ENCODE measurements at places on chromosomes 4 and X.

- DNase-seq, result no peak
Measured at GRCh38 chrX:110444996-110445395, 86.3 kb downstream of the RTL9 start.

- no peak for DNase-seq
Measured at GRCh38 chr4:143118663-143119062, 66.1 kb upstream of the USP38 start.

- DNase-seq, result no peak
Measured at GRCh38 chr4:40241026-40241425, 44.2 kb downstream of the RHOH start.

- no peak for DNase-seq
Measured at GRCh38 chr4:158656439-158656838, 15.2 kb downstream of the C4orf46 start.

GRCh38 chr4:114905017-114905416, 208.4 kb downstream of the NDST4 start:
- no peak for DNase-seq

- DNase-seq, result no peak
Measured at GRCh38 chr4:110869862-110870572, 247.1 kb upstream of the PITX2 start.

DNA sequence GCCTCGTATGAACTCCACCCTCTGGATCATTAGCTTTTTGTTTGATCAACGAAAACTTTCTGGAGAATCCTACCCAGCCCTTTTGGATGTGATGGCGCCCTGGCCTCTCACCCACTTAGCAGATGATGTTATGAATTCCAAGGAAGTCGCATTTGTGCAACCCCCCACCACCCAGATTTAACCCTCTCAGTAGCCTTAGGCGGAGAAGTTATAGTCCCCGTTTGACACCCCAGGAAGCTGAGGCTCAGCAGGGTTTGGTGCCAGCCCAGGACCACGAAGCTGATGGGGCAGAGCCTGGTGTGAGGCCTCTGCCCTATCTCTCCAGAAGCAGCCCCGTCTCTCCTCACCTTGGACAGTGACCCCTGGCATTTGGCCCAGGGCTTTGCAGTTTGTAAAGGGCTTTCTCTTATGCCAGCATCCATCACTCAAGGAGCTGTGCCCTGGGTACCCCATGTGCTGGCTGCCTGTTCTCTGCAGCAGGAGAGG, 1.0 kb downstream of the WFS1 start:
- no peak for DNase-seq

DNA sequence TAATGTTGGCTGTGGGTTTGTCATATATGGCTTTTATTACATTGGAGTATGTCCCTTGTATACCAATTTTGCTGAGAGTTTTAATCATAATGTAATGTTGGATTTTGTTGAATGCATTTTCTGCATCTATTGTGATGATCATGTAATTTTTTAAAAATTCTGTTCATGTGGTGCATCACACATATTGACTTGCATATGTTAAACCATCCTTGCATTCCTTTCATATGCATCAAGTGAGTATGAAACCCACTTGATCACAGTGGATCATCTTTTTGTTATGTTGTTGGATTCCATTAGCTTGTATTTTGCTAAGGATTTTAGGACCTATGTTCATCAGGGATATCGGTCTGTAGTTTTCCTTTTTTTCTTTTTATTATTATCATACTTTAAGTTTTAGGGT, 12.1 kb downstream of the HEPH start:
- no peak for DNase-seq

DNA sequence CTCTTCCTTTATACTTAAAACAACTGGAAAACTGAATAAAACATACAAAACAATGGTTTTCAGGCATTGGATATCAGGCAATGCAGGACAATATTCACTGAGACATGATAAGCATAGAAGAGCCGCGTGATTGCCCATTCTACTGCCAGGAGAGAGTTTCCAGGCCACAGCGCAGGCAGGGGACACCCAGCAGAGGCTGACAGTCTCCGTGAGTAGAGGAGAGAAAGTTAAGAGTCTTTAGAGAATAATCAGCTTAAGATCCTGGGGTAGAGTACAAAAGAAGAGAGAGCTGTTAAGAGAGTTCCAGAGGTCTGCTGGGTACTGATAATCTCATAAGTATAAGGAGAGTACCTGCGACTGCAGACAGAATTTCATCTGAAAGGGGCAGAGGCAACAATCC, 18.4 kb upstream of the FRAS1 start:
- DNase-seq, result no peak

- no peak for DNase-seq
Measured at GRCh38 chrX:125954236-125954635, 211.9 kb downstream of the DCAF12L2 start.

- DNase-seq, result no peak
Measured at GRCh38 chr4:185384930-185385331, 10.8 kb downstream of the LRP2BP start.

DNA sequence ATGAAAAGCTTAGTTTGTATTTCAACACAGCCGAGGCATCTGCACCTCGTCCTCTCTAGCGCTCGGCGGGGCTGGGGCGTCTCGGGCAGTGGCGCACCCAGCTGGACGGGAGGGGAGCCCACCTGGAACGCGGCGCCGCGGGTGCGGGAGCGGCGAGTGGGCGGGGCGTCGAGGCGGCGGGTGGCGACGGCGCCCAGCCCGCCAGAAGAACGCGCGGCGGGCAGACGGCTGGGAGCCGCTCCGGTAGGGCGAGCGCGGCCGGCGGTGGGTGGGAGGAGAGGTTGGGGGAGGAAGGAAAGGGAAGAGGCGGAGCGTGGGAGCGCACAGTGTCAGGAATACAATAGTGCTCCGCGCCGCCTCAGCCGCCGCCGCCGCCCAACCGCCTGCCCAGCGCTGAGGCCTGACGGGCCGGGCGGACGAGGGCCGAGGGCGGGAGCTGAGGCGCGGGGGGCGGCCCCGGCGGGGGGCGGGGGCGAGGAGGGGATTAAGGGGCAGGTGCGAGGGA, at the start of gene JADE3:
Gene JADE3 (plus strand): TSS at position 324 of the 505 bp plus-strand sequence. CDS start 72,474 bp downstream, outside the sequence.
- DNase-seq, result no peak

- no peak for DNase-seq
Measured at GRCh38 chr4:13371048-13371447, 113.1 kb downstream of the RAB28 start.

DNA sequence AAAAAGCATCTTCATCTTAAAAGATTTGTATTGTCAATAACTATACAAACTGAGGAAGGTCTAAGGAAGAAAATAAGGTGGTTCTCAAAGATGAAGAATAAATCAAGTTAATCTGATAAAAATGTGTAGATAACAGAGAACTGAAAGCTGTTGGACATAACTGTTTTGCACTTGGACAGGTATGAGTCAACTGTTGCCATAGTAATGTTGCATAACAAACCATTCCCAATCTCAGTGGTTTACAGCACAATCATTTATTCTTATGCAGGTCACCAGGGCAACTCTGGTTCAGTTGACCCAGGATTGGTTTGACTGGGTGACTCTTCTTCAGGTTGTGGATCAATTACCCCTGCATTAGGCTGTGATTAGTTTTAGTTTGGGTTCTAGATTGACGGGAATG, 2197.7 kb downstream of the ARAP2 start:
- DNase-seq, result no peak

DNA sequence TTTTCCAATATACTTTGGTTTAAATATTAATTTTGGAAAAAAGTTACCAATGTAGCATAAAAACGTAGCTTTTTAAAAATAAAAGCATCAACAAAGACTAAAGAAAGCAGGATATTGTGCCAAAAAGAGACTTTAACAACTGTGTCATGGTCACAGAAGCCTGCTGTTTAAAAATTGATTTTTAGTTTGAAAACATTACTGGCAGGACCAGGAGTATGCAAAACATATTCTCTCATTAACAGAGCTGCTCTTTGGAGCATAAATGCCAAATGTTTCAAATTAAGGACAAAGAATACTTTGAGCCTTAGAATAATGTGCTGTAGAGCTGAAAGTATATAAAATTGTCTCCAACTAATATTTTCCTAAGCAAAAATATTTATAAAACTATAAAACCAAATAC, 279.0 kb downstream of the ARAP2 start:
- DNase-seq, result no peak

GRCh38 chrX:44068043-44068442, 94.9 kb upstream of the NDP start:
- no peak for DNase-seq

- DNase-seq, result no peak
Measured at GRCh38 chrX:135536877-135537276, 16.4 kb downstream of the INTS6L start.

DNA sequence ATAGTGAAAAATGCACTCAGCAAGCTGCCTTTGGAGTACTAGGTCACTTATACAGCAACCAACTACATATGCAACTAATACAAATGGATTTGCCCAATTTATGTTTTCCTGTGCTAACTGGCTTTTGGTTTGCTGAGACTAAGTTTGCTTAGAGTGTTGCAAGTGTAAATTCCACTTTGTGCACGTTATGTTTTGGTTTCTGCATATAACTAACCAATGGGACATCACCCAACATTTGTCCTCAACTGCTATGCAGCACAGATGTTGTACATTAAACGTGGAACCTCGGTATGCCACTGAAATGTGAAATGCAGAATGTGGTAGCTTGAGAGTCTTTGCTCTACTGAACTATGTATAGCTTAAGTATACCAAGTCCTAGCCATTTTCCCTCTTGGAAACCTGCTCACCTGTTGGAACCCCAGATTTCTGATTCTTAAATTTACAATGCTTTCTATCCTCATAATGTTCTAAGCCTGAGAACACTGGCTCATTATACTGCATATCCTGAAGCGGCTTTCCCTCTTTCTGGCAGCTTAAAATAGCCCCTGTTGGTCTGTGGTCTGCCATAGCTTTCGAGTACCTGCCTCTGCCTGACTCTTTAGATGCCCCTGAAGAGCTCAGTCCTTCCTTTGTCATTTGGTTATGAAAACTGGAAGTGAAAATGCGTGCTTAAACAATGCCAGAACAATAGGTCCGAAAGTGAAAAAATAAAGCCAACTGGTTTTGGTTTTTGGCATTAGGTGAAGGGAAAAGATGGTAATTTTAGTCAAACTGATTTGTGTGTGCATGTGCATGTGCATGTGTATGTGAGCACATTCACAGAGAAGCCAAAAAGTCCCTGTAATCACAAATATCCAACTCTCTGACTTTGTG, 158.0 kb downstream of the SH2D1A start:
- no peak for DNase-seq

- DNase-seq, result no peak
Measured at GRCh38 chr4:40524366-40525041, 105.2 kb downstream of the RBM47 start.

DNA sequence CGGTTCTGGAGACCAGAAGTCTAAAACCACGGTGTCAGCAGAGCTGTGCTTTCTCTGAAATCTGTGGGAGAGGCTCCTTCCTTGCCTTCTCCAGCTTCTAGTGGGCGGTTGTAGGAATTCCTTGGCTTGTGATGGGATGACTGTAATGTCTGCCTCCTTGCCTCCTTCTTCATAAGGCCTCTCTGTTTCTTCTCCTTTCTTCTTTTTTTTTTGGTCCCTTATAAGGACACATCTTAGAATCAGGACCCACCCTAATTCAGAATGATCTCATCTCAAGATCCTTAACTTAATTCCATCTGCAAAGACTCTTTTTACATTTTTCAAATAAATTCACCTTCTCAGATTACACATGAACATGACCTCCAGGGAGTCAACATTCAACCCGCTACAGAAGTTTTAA, 186.9 kb downstream of the STK32B start:
- no peak for DNase-seq

DNA sequence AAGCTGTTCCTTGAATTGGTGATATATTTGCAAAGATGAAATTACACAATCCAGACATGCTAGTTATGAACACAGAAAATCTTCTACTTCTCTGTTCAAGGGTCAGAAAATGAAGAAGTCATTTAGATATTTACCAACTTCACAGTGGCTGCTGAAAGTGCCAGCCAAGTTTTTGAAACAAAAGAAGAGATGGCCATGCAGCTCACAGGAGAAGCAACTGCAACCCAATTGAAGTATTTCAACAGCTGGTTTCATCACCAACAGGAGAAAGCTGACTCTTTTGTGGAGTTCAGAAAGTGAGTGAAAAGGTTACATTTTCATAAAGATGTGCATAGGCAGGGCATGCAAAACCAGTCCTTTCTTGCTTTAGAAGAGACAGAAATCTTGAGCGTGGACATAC, 70.1 kb upstream of the LSM6 start:
- no peak for DNase-seq

- DNase-seq, result peak; percentile 73
Measured at GRCh38 chrX:110210417-110211139, 107.3 kb downstream of the AMMECR1 start.

GRCh38 chr4:153728660-153729059, 31.2 kb downstream of the RNF175 start:
- no peak for DNase-seq

DNA sequence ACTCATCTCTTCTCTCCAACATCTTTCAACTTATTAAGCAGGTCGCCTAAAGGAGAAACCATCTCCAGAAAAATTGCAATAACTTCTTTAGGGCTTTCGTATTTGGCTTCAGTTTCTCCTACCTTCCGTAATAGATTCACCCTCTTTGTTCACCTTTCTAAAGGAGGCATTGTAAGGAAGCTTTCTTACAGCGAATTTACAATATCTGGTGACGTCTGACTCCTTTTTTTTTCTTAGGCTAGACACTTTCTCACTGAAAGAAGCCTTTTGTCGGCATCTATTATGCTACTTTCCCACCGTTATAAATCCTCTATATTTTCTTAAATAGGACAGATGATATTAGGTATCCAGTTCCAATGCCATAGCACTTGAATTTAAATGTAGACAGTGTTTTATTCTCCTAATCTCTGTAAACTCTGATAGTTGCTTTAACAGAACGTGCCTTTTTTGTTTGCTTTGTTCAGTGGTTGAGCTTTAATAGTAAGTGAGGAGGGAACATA, 302.4 kb downstream of the IL1RAPL1 start:
- DNase-seq, result no peak

GRCh38 chrX:16103625-16104024, 19.7 kb upstream of the GRPR start:
- no peak for DNase-seq

GRCh38 chrX:20620306-20620705, 353.6 kb upstream of the RPS6KA3 start:
- no peak for DNase-seq

- peak; percentile 38 for DNase-seq
Measured at GRCh38 chr4:184599492-184600135, 49.6 kb downstream of the CASP3 start.

GRCh38 chr4:127155555-127155954, 477.2 kb upstream of the INTU start:
- no peak for DNase-seq

DNA sequence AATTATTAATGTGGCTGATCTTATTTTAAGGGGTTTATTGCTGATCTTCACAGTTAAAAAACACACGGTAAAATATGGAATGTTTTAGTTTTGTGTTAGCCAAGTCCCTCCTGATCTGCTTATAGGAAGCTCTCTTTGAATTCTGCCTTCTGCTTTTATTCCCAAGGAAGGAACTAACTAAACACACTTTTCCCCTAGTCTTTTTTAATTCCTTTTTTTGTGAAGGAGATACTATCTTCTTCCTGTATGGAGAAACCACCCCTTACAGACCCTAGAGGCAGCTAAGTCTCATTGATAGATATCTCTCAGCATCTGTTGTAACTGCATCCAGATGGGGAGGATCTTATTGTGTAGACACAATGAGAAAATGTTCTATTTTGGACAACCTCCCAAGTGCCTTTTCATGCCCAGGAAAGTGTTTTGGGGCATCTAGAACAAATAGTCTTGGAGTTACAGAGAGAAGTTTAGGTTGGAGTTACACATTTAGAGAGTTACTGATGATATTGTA, 64.4 kb downstream of the AFF1 start:
- no peak for DNase-seq
